ENCODE measurements at places on chromosomes 2 and 18. TPM values are rescaled to one million over a fixed set of nuclear protein-coding genes. Genes with fewer than 3 reads are reported as not detected.

SLC4A5 gene
- total RNA-seq, result 8.0 TPM

ACP1 gene
- 94.1 TPM for total RNA-seq

ANKAR gene
- 7.3 TPM for total RNA-seq

RAB17 gene
- total RNA-seq, result not detected

INHA gene
- not detected for total RNA-seq

CACNB4 gene
- 0.35 TPM for total RNA-seq

ZDBF2 gene
- 39.2 TPM for total RNA-seq

SCYGR4 gene
- not detected for total RNA-seq

TMEM198 gene
- total RNA-seq, result 0.31 TPM

CYRIA gene
- total RNA-seq, result 2.0 TPM

ITGB6 gene
- total RNA-seq, result not detected

POTEC gene
- not detected for total RNA-seq

AQP12B gene
- total RNA-seq, result not detected

NCKAP5 gene
- not detected for total RNA-seq

LPIN1 gene
- total RNA-seq, result 125 TPM

LYPD1 gene
- total RNA-seq, result not detected

TMEM178A gene
- 0.25 TPM for total RNA-seq

C2orf72 gene
- total RNA-seq, result not detected

C1QL2 gene
- total RNA-seq, result not detected

SATB2 gene
- not detected for total RNA-seq

CNPPD1 gene
- total RNA-seq, result 41.0 TPM

TBR1 gene
- 0.06 TPM for total RNA-seq

GNAL gene
- 0.17 TPM for total RNA-seq

CSRNP3 gene
- total RNA-seq, result not detected

ITGA4 gene
- total RNA-seq, result 102 TPM

LHCGR gene
- total RNA-seq, result not detected

NMUR1 gene
- total RNA-seq, result 0.27 TPM

FBXO41 gene
- total RNA-seq, result 22.1 TPM

SERPINB12 gene
- not detected for total RNA-seq

TXNL1 gene
- 43.3 TPM for total RNA-seq

All from CD8-positive, alpha-beta T cell (primary cell).